ENCODE measurements at places on chromosomes 1 and 21. TPM values are rescaled to one million over a fixed set of nuclear protein-coding genes. Genes with fewer than 3 reads are reported as not detected.
A peak's percentile ranks its signal among the peaks of the same experiment; 100 is the strongest.

DNA sequence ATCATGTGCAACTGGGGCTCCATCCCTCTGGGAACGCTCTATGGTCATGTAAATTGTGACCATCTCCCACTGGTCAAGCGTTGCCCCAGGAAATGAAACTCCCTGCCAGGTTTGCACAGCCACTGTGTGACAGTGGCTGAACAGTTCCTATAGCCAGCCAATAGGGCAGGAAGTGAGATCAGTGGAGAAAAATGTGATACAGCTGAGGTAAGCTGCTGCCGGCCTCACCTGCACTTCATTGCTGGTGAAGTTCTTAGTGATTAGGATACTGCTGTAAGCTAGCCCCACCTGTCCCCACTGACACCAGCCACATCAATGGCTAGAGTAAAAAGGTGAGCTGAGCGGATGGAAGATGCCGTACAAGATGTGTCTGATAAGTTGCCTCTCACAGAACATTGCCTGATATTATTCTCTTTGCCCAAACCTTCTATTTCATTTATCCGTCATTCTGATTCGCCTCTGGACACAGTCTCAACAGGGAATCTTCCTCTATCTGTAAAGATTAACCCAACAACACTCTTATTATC is 38.4 kb upstream of the CDC42BPA start:
- no peak for DNase-seq

GRCh38 chr1:221782477-221782876 is 40.6 kb upstream of the DUSP10 start:
- DNase-seq: no peak

Gene ZNF648
- total RNA-seq: not detected

DNA sequence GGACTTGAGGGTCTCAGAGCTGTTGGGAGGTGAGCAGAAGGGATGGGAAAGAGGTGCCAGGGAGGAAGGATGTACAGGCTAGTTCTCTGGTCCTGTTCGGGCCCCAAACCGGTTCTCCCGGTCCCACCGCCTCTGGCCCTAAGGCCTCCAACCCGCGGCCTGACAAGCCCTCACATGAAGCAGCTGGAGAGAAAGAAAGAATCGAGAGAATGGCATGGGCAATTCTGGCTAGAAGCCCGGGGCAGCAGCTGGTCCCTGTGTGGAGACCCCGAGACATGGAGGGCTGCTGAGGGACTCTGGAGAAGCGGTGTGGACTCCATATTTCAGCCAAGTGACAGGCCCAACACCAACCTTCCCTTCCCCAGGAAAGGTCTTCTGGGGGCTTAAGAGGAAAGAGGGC is 730 bp downstream of the CDC42SE1 start:
- DNase-seq: no peak

Gene LRRC8C
- total RNA-seq: 36.6 TPM

Gene TNFRSF4
- 58.5 TPM for total RNA-seq

Gene MAN1C1
- total RNA-seq: 16.3 TPM

Gene SCP2
- total RNA-seq: 90.3 TPM

Gene OR2G6
- not detected for total RNA-seq

DNA sequence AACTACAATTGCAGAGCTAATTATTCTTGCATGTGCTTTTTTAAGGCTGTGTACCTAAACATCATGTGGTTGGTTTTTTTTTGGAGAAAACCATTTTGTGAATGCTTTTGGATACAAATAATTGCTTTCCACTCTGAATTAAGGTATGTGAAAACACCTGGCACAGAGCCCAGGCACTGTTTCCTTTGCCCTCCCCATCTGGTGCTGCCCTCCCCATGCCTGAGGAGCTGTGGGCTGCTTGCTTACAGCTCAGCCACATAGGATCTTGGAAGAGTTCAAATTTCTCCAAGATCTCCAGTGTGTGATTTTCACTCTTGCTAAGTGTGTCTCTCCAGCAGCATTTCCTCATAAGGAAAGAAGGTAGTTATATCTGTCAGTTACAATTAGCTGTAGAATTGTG is 27.8 kb downstream of the DNM3 start:
- no peak for DNase-seq

Gene HHAT
- 5.9 TPM for total RNA-seq

DNA sequence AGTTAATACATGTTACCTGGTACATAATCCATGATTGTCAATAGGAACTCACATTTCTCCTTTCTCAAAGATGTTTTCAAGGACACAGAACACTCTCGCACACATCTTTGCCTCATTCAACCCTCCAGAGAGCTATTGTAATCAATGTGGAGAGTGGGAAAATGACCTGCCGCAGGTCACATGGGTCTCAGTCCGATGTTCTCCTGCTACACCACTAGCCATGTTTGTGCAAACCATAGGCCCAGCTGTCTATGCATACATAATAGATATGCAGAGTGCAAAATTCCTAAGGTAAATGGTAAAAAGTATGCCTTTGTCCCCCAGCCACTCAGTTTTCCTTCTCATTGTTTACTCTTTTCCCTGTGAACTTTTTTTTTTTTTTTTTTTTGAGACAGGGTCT is 89.2 kb downstream of the ADSS2 start:
- no peak for DNase-seq

Gene IFI44L
- total RNA-seq: 2.8 TPM

Gene PLPPR4
- total RNA-seq: 1.5 TPM

Gene SPRR2G
- total RNA-seq: not detected

GRCh38 chr1:182833271-182833670 is 5.9 kb upstream of the DHX9 start:
- no peak for DNase-seq

GRCh38 chr1:166980383-166980782 is 5.0 kb upstream of the ILDR2 start:
- DNase-seq: no peak

Gene CYP4B1
- not detected for total RNA-seq

Gene ZMYND12
- total RNA-seq: 0.63 TPM

Gene CGN
- total RNA-seq: 0.12 TPM

Gene PSRC1
- 6.9 TPM for total RNA-seq

GRCh38 chr1:212667223-212668139 is 32.2 kb downstream of the BATF3 start:
- DNase-seq: peak; percentile 81

Gene MORC3
- total RNA-seq: 25.9 TPM

DNA sequence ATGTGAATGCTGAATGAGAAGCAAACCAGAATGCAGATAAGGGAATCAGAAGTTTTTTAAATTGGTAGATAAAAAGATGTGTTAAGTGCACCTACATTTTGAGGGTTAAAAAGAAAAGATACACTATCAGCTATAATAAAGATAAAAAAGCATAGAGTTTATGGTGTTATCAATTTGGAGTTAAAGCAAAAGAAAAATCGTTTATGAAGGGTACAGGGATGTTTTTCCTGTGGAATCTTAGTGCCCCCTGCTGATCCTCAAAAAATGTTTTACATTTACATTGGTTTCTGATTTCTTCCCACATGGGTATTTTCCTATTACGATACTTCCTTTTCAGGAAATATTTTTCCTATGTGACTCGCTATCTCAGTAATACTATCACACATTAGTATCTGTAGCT is 293.5 kb downstream of the MRPL39 start:
- no peak for DNase-seq

- DNase-seq: no peak
These were observed 130.4 kb downstream of the HS2ST1 start for GRCh38 chr1:87044840-87045239.

- no peak for DNase-seq
These were observed 183.0 kb downstream of the CYYR1 start for GRCh38 chr21:26389971-26390641.

DNA sequence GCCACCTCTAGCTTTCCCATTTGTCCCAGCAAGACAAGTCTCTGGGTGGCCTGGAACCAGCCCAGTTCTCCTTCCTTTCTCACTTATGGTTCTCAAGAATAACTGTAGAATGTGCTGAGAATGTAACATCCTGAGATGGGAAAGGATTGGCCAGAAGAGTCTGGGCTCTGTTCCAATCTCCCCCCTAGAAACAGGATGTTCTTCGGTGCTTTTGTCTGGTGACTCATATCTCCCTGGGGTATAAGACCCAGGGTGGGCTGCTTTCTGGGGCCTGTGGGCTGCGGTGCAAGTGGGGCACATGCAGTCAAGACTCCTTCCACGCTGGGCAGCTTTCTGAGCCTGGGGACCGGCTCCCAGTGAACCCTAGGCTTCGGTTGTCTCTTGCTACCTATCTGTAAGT is 251.2 kb upstream of the POU3F1 start:
- DNase-seq: no peak

All from glomerular endothelial cell (primary cell).